Stimulated activated CD8-positive, alpha-beta memory T cell treated with anti-CD3 and anti-CD28 coated beads, Interleukin-15, amount 100 ng/mL, for 24 hours (primary cell): ENCODE measurements at places on chromosomes 1 and 21.

GRCh38 chr1:90502194-90502593 lies 214.9 kb downstream of the BARHL2 start:
- no peak for DNase-seq

- DNase-seq: no peak
These were observed 63.4 kb upstream of the LAX1 start for GRCh38 chr1:203701606-203702005.

- DNase-seq: no peak
These were observed 55.0 kb upstream of the EPHA8 start for GRCh38 chr1:22508329-22508728.

DNA sequence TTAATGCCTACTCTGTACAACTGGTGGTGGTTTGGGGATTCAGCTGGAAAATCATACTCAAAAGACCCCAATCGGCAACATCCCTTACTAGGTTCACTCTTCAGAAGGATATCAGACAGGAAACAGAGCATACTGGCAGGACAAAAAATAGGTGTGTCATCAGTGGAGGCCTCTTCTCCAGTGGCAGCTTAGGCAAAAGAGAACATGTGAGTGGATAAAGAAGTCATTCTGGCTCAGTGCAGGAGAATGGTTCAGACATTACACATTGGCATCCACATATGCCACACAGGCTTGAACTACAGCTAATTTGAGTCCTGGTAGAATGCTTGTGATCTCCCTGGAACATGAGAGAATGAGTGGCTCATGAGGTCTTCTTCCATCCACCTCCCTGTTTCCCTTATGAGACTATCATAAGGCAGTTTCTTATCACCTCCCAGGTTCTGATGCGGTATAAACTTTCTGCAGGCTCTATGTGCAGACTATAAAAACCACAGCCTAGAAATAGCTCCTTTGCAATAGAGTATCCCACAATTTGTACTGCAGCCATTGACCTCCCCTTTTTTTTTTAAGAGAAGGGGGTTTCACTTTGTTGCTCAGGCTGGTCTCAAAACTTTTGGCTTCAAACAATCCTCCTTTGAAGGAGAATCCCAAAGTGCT lies 24.7 kb downstream of the VAMP4 start:
- DNase-seq: no peak

DNA sequence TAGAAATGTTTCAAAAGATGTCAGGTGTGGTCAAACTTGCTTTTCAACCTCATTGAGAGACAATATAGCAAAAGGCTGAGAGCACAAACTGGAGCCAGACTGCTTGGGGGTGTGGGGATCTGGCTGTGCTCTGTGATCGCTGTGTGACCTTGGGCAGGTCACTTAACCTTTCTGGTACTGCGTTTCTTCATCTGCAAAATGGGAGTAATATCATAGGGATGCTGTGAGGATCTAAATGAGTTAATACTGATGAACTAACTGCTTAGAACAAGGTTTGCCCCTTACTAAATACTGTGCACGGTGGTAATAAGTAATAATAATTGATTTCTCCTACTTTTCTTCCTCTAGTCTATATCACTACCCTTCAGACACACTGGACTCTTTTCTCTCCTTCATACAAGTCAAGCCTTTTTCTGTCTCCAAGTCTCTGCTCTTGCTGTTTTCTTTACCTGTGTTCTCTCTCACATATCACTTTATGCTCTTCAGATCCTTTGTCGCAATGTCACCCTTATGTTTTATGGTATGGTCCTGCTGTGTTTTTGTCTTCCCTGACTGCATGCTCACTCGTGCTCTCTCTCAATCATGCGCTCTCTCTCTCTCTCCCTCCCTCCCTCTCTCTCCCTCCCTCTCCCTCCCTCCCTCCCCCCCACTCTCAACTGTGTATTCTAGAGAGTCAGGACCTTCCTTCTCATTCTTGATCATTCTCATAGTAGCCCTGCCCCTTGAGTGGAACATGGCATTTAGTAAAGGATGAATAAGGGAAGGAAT lies 3.3 kb downstream of the MGST3 start:
- no peak for DNase-seq

DNA sequence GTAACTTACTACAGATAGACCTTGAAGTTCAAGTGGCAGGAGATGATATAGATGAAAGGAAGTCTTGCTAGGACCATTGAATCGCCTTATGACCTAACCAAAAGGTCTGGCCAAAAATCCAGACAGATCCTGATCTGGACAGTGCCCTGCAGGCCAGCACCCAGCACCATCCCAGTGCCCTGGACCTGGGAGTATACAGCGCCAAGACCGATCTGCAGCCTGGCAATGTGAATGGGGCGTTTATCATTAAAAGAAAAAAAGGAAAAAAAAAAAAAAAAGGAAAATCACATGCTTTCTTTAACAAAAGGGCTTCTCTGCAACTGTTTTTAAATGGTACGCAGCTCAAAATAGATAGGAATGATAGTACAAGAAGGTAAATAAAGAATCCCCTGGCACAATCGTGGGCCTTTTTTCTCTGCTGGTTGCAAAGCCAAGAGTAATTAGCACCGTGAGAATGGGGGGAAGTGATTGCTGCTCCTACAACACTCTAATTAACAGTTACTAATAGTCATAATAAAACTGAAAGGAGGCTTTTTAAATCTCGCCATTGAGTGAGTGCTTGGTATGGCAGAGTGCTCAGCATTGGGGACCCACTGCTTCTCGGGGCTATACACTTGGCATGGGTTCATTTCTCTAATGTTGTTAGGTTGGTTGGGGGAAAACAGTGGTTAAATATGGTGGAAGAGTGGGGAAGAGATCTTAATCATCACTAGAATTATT lies 146.7 kb downstream of the KAZN start:
- DNase-seq: no peak

DNA sequence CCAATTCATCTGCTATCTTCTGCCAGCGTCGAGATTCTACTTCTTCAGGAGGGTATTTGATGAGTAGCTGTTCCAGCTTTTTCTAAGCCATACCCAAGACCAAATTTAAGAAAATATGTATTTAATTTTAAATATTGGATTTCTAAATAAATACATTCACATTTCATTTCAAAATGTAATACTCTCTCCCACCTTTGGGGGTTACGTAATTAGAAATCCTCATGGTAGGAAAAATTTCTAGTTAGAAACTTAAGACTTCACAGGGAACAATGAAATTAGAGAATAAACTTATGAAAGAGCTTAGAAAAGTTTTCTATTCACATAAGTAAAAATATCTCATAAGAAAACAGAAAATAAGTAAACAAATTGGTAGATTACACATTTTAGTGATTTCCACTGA lies 102.9 kb downstream of the ZZZ3 start:
- DNase-seq: no peak

DNA sequence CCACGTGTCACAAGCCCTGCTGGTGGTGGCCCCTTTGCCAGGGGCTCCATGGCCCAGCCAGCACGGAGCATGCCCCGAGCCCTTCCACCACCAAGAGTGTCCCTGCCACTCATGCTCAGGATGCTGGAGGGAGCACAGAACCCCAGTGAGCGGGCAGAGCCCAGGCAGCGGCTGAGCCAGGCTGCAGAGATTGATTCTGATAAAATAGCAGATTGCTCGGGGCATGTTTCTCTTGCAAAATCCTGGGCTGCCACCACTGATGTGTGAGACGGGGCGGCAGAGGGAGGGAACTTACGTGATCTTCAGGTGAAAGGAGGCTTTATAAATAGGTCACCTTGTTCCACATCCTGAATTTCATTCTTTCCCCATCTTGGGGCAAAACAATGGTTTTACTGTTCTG lies 53.2 kb downstream of the SPSB1 start:
- DNase-seq: no peak

GRCh38 chr1:3652548-3653285 lies 401 bp downstream of the TP73 start:
- no peak for DNase-seq

- no peak for DNase-seq
These were observed 6.1 kb upstream of the RABGAP1L start for GRCh38 chr1:174153085-174153824.

- no peak for DNase-seq
These were observed 32.0 kb upstream of the WASF2 start for GRCh38 chr1:27521861-27522431.

- no peak for DNase-seq
These were observed 77.6 kb downstream of the EPHB2 start for GRCh38 chr1:22788254-22788661.

- DNase-seq: no peak
These were observed 130.7 kb downstream of the GIPC2 start for GRCh38 chr1:78176448-78176847.

DNA sequence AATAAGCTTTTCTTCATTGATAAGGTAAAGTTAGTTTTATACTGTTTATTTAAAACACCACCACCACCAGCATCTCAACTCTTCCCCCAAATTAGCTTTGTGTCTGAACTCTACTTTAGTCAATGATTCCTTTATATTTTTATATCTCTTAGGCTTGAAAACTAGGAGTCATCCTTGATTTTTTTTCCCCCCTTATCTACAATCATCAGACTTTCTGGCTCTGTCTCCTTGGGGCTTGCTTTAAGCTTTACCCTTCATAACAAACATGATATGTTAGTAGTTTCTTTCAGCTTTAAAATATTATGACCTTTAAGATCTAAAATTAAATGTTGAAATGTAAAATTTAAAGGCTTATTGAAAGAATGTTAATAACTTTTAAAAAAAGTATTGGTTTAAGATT lies 28.3 kb downstream of the HS2ST1 start:
- no peak for DNase-seq

DNA sequence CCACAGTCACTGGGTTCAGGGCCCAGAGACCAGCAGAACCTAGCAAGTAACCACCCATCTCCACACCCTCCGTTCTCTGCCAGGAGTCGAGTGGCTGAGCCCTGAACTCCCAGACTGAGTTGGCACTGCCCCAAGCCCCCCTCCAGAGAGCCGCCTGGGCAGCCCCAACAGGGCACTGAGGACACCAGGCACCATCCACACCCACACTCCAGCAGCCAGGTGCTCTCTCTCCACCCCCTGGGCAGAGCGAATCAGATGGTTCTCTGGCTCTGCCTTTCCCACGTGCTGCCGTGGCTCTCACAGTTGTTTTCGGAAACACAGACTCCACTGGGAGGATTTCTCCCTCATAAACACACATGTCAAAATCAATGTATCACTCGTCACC lies 13.6 kb downstream of the WDR4 start:
- no peak for DNase-seq

- no peak for DNase-seq
These were observed 38.6 kb downstream of the TFF3 start for GRCh38 chr21:42276526-42277154.

- no peak for DNase-seq
These were observed 29.5 kb downstream of the CEP350 start for GRCh38 chr1:179984101-179984500.

GRCh38 chr1:37255136-37255795 lies 219.1 kb upstream of the ZC3H12A start:
- DNase-seq: no peak

GRCh38 chr1:19042675-19043578 lies 86.5 kb upstream of the IFFO2 start:
- no peak for DNase-seq

DNA sequence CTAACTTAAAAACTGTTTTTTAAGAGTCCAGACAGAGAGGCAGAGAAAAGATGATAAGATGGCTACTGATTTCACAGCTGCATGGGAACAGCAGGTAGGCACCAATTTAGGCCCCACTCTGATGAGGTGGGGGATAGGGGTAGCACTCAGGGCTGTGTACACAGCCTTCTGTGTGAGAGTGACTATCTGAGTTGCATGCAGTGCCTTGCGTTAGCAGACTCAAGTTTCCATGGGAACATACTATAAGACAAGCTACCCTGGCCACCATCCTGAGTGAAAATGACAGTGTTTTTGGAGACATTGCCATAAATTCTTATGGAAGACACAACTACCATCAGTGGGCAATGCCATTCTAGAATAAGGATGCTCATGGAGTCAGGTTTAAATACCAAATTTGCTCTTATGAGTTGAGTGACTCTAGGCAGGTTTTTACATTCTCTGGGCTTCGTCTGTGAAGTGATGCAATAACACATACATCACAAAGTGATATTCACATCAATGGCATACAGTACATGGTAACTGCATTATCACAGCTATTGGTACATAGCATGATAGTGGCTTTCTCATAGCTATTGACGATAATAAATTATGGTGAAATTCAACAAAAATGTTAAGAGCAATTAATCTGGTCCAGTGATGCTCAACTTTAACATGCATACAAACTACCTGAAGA lies 30.5 kb downstream of the SLC9C2 start:
- no peak for DNase-seq

DNA sequence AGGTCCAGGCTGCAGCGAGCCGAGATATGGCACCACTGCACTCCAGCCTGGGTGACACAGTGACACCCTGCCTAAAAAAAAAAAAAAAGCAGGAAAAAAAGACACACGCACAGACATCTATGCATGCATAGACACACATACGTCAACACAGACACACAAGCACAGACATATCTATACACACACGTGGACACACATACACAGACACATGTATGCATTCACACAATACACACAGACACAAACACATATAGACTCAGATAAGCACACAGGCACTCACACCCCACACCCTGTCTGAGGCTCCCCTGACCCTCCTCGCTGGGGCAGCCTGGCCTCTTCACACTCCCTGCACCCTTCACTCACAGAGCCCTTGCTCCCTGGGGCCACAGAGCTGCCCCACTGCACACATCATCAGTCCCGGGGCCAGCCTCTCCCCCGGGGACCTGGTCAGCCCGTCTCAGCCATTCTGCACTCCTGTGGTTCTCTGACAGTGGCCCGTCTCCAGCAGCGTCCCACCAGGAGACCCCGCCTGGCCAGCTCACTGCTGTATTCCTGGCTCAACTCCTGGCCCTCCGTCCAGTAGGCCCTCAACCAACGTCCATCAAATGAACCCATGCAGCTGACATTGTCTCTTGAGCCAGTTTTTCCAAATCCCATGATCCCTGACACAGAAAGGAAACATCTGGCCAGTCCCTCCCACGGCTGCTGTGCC lies 4.6 kb upstream of the PRKCZ start:
- no peak for DNase-seq

GRCh38 chr1:47411436-47411835 lies 4.6 kb upstream of the FOXE3 start:
- DNase-seq: no peak

DNA sequence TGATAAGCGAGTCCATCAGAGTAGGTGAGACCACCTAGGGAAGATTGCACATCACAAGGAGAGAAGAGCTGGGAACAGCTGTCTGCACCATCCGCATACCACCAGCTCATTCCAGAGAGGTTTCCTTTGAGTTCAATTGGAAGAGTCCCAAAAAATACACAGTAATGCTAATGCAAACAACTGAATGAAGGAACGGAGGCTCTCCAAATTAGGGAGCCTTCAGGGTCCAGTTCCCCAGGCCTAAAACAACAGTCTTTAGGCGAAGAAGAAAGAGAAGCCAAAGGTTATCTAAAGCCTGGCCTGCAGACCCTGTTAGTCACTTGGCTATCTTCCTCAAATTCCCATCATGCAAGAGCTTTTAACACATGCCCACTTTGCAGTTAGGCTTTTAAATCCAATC lies 246.4 kb downstream of the PBX1 start:
- DNase-seq: no peak

- DNase-seq: no peak
These were observed 6.1 kb upstream of the SLC19A2 start for GRCh38 chr1:169491845-169492281.

GRCh38 chr21:26788790-26789189 lies 56.4 kb downstream of the ADAMTS1 start:
- no peak for DNase-seq
